ENCODE measurements at places on chromosomes 5 and 9. TPM values are rescaled to one million over a fixed set of nuclear protein-coding genes. Genes with fewer than 3 reads are reported as not detected.

The MED10 gene
- polyA plus RNA-seq = 36.5 TPM

The IFNA21 gene
- polyA plus RNA-seq = not detected

The HAVCR1 gene
- not detected for polyA plus RNA-seq

DNA sequence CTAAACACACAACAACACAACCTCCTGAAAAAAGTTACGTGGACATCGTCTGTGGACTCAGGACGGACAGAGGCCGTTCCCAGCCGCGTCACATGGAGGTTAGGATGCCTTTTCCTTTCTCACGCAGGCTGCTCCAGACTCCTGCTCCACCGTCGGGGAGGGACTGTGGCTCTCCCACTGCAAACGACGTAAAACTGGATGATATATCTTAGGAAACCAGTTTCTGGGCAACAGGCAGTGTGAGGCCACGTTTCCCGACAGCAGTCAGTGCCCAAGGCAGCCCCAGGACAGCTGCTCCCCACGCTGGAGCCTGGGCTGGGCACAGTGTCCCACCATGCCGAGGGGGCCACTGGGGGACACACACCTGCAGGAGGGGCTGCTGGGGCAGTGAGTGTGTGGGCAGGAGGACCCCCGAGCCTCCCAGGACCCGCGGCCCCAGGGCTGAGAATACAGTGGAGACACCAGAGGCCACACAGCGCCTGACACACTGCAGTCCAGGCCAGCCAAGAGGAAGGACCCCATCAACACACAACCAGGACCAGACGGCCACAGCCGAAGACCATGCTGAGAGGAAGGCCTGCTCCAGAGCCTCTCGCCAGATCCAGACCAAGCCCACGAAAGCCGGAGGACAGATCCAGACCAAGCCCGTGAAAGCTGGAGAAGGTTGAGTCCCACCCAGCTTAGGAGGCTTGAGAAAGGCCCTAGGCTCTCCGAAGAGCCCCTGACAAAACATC lies 26.2 kb downstream of the EXD3 start:
- no peak for DNase-seq
